ENCODE measurements at places on chromosomes 16 and 17.

DNA sequence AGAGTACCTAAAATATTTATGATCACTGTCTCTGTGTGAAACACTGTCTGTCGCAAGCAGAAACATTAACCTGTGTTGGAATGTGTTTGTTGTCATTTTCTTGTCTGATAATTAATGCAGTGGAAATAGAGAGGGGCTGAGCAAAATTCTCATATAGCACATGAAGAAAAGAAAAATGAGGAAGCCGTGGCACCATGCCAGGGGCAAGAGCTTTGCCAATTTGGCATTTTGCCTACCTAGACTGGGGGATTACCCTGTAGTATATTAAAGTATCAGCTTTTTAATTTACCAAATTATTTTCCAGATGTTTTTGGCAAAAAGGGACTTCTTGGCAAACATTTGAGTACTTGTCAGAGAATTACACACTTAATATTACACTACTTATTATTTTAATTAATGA, 1326.6 kb upstream of the GOT2 start:
- DNase-seq: no peak

DNA sequence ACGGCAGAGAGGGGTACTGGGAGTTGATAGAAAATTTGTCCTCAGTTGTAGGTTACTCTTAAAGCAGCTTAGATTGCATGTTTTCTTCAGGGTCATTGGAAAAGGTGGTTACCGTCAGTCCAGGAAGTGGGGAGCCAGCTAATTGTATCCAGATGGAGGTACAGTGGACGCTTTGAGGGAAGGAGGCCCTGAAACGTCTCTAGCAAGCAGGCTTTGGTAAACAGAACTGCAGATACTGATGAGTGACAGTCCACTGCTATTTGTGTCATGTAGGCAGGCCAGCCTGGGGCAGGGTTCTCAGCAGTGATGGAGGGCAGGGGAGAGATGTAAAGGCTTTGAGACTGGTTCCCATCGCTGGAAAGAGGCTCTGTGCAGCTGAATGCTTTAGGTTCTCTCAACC, 30.2 kb upstream of the ST6GALNAC1 start:
- no peak for DNase-seq

GRCh38 chr17:14427900-14428647, 127.2 kb downstream of the HS3ST3B1 start:
- no peak for DNase-seq

DNA sequence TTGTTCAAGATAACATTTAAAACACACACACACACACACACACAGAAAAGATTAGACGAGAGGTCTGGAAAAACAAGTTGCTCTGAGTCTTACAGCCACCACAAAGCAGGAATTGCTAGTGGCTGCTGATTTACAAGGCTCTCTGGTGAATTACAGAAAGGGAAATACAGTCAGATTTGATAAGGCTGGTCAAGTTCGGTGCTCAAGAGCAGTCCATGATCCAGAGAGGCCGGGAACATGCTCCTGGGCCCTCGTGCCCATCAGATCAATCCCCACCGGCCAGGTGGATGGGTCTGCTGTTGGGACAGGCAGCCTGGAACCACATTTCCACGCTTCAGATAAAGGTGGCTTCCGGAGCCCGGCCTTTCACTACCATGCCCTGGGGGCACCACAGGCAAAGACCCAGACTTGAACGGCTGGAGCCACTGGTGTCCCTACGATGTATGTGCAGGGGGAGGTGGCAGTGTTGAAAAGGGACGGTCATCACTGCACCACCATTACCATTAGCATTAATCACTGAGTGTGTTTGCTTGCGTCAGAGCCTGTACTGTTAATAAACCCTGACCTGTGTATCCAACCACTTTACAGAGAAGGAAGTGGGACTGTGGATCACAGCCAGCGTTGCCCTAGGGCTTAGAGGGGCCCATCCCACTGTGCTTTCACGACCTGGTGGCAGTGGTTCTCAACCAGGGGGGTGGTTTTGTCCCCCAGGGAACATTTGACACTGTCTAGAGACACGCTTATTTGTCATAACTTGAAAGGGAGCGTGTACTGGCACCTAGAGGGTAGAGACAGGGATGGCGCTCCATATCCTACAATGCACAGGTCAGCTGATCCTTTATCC, 95.1 kb downstream of the XYLT1 start:
- DNase-seq: no peak

- no peak for DNase-seq
Measured at GRCh38 chr16:89561884-89562599, 1.6 kb downstream of the RPL13 start.

- DNase-seq: no peak
Measured at GRCh38 chr17:77670173-77670572, 288.3 kb upstream of the TNRC6C start.

- no peak for DNase-seq
Measured at GRCh38 chr17:7282752-7283321, 1.3 kb downstream of the SLC2A4 start.

DNA sequence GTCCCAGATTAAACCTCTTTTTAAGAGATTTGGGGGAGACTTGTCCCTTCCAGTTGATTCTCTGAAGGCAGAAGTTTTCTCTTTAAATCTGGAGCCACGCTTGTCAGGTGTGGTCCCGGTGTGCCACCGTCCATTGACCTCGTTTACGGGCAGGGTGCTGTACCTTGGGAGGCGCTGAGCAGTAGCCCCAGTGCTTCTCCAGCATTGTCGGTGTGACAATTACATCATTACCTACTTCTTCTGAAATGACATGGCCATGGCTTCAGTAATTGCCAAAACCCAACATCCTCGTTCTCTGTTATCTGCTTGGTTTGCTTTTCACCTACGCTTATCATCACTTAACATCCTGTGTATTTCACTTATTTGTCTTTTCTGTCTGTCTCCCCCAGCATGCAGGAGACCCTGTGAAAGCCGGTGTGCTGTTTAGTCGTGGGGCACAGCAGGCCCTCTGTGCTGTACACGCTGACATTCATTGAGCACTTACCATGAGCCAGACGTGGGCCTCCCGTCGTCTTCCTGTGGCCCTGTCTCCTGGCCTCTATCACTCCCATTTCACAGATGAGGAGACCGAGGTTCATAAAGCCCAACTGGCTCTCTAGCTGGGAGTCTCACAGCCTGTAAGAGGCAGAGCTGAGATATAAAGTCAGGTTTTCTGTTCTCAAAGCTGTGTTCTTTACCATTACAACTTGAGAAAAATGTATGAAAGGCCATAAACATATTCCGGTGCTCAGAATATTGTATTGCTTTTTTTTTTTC, 143.9 kb downstream of the CMIP start:
- no peak for DNase-seq

DNA sequence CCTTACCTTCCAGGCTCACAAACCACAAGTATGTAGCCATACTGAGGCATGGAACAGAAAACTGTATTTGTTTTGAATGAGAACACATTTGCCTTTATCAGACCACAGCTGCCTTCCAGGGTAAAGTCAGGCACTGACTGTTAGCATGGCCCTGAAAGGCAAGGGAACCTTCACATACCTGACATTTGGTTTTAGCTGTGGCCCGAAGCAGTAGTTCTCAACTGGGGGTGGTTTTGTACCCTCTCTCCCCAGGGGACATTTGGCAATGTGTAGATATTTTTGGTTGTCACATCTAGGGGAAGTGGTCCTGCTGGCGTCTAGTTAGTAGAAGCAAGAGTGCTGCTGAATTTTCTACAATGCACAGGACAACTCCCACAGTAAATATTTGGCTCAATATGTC, 9.2 kb downstream of the HERPUD1 start:
- DNase-seq: no peak

- DNase-seq: no peak
Measured at GRCh38 chr17:8836821-8837562, 30.5 kb downstream of the PIK3R6 start.

DNA sequence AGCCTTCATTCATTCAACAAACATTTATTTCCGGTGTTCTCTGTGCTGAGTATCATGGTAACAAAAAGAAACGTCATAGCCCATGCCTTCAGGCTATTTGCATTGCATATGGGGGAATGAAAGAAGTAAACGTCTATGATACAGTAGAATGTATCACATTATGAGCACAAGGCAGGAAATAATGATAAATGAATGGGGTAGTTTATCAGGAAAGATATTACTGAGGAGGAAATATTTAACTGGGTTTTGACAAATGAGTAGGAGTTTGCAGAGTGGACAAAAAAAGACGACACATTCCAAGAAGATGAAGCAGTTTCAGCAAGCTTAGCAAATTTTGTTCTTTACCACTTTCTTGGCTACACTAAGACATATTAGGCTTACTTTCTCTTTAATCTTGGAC, 1.3 kb upstream of the KRTAP4-7 start:
- no peak for DNase-seq

GRCh38 chr16:48361012-48361411, 24.2 kb downstream of the SIAH1 start:
- no peak for DNase-seq

DNA sequence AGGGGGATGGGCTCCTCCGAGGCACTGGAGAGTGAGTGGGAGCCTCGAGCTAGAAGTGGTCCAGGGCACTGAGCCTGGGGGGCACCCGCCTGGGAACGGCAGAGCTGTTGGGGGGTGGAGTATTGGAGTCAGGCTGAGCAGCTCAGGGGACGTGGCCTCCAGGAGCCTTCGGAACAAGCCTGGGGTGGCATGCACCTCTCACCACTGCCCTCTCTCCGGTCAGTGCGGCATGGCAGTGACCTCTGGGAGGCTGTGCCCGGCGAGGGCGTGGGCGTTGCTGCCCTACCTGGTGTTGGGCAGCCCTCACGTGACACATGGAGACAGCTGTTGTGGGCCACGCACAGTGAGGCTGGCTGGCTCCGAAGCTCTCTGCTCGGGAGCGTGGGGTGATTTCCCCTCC, 13.9 kb downstream of the PRSS27 start:
- no peak for DNase-seq

- no peak for DNase-seq
Measured at GRCh38 chr16:66091471-66091891, 275.0 kb upstream of the CDH5 start.

GRCh38 chr17:47620503-47621245, 29.0 kb upstream of the KPNB1 start:
- DNase-seq: no peak

- DNase-seq: no peak
Measured at GRCh38 chr16:51531271-51531670, 380.2 kb upstream of the SALL1 start.

DNA sequence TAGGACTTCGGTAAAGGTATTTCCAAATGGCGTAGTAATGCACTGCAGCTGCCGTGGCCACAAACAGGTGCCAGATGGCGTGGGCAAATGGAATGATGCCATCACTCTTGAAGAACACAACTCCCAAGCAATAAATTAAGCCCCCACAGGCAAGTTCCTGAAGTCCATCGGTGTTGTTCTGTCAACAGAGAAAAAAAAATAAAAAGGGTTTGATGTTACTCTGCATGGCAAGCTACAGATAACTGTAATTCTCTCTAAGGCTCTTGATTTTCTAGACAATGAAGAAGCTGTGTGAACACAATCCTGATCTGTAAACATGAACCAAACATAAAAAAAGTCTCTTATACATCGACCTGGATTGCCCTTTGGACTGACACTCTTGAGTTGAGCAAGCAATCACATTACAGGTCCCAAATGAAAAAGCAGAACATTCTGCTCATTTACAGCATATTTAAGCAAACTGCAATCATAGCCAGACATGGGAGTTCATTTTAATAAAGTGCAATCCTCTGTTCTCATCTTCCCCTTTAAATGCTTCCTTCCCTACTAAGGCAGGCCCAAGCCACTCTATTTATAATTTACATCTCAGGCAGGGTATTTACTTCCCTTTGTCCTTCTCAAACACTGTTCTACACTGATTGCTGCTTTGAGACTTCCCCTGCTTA, 27.1 kb downstream of the MMD start:
- no peak for DNase-seq

DNA sequence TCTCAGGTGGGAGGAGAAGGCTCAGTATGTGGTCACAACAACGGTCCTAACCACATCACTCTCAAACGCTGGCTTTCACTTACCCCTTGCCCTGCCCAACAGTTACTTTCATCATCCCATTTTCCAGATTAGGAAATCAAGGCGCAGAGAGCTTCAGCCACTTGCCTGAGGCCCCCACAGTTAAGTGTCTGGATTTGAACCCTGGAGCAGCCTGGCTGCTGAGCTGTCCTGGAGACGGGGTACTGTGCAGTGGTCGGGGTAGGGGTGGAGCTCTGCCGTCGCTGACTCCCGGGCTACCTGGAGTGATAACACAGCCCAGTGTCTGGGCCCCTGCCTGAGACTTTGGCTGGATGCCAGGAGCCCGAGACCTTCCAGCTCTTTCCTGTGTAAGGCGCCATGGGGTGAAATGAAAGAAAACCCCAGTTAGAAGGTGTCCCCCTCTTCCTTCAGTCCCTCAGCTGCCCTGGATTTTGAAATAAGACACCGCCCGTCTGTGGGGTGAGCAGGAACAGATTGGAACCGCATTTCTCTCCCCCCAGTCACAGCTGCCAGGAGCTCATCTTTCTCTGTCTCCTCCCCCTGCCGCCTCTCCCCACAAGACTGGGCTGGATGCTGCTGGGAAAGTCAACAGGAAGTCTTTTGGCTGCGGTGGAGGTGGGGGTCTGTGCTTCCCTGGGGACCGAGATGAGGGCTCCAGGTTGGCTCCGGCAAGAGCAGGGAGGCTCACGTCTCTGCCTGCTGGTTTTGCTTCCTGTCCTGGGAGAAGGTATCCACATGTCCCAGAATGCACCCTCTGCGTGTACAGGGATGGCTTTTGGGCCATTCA, 280.2 kb downstream of the SEC14L1 start:
- no peak for DNase-seq

GRCh38 chr16:35636480-35637230, 2177.2 kb downstream of the TP53TG3F start:
- no peak for DNase-seq

DNA sequence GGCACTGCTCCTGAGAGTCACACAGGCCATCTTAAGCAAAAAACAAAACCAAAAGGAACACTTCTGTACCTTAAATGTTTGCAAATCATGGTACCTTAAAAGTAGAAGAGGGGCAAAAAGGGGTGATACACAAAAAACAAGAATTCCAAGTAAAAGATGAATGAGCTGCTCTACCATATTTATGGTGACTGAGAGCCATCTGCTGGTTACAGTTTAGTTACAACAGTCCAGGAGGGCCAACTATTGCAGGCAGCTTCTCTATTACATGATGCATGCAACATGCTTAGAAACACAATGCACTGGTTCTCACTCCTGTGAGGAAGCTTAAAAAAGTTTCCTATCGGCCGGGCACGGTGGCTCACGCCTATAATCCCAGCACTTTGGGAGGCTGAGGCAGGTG, 53.5 kb downstream of the STX8 start:
- peak; percentile 3 for DNase-seq

GRCh38 chr17:58375256-58375655, 23.3 kb upstream of the SUPT4H1 start:
- DNase-seq: no peak

- DNase-seq: no peak
Measured at GRCh38 chr16:68236137-68236825, 354 bp upstream of the ESRP2 start.

GRCh38 chr17:75691371-75691791, 24.2 kb downstream of the SAP30BP start:
- no peak for DNase-seq
